Left cardiac atrium (tissue), 4 donors: ENCODE measurements at places on chromosomes 7 and 10.

- DNase-seq: no peak
Observed at GRCh38 chr7:95619921-95620320, 23.6 kb upstream of the PDK4 start.

DNA sequence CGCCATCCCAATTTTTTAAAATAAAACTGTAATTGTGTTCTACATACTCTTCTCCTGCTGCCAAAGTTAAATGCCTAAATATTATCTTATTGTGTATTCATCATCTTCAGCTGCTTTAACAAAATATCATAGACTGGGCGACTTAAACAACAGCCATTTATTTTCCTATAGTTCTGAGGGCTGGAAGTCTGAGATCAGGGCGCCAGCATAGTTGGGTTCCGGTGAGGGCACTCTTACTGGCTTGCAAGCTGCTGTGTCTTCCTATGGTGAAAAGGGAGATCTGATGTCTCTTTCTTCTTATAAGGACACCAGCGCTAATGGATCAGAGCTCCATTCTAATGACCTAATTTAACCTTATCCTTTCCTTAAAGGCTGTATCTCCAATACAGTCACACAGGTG is 30.4 kb downstream of the CSTF2T start:
- DNase-seq: no peak

DNA sequence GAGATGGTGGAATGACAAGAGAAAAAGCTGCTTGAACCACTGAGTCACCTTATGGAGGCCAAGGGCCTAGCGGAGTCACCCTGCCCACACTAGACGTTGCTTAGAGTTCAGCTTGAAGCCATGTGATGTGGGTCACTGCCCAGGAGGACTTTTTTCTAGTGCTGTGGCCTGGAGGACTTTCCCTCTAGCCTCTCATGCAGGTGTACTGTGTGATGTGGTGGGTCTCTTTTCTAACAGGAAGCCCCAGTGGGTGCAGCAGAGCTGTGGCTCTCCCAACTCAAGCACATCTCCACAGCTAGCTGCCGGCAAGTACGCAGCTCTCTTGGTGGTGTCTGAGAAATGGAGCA is 13.6 kb downstream of the POR start:
- no peak for DNase-seq

GRCh38 chr10:76333326-76333725 is 901.9 kb downstream of the LRMDA start:
- DNase-seq: no peak

DNA sequence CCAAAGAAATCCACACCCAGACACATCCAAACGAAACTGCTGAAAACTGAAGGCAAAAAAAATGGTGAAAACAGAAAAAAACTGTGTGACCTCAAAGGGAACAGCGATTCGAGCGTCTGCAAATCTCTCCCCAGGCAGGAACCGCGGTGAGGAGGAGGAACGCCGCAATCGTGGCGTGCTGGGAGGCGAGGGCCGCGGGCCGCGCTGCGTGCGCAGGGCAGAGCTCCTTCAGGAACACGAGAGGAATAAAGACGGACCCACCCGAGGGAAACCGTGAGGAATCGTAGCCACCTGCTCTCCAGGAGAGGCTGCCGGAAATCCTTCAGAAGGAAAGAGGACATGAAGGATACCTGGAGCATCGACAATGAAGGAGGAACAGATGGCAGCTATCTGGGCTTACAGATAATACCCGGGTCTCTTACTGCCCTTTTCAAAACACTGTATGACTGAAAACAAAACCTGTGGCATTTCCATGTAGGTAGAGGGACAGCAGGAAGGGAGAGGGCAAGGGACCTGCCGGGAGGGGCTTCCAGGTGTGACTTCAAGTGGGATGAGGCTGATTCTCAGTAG is 266.0 kb downstream of the MAD1L1 start:
- no peak for DNase-seq

DNA sequence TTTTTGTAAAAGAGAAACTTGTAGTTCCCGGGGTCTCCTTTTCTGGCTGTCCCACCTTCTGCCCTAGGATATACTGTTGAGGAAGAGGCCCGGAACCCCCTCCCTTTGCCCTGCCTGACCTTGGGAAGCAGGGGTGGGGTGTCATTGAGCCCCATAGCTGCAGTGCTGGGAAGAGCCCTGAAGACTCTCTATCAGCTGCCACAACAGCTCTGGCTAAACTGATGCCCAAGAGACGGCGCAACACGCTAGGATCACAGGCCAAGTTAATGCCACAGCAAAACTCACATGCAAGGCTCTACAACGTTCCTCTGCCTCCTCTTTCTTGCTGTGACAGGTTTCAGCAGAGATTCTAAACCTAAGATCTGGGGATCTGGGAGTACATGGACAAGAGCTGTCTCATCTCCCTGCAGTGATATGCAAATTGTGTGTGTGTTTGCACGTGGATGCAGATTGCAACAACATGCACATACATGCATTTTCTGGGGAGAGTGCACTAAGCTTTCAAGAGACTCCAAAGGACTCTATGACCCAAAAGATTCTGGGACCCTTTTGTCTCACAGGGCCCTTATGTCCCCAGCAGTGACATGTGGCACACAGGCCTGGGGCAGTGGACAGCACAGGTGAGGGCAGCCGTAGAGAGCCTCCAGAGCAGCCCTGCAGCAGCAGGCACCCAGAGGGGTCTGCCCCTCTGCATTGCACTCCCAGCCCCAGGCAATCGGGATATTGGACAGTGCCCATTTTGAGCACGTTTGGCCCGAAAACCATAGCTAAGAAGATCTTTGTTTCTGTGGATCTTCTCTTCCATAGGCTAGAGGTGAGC is 2.5 kb downstream of the RASSF4 start:
- no peak for DNase-seq

DNA sequence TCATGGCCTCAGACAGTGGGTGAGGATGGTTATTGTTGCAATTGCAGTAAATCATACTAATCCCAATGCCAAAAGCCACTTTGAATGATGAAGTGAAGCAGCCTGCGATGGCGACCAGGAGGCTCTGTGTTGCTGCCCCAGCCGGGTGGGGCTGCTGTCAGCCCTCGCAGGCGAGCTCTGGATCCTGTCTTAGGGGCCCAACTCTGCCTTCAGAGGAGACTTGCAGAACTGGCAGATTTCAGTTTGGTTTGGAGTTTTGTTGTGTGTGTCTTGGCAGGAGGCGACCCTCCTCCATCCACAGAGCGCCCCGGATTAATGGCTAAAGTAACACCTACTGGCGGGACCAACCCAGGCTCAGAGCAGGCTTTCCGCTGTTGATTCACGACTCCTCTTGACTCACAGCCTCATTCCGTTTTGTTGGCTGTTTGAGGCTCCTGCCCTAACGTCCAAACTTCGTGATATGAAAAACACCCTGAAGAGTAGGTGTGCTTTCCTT is 67.9 kb upstream of the BMPER start:
- DNase-seq: no peak

- no peak for DNase-seq
Observed at GRCh38 chr7:143269251-143269650, 6.0 kb downstream of the GSTK1 start.

DNA sequence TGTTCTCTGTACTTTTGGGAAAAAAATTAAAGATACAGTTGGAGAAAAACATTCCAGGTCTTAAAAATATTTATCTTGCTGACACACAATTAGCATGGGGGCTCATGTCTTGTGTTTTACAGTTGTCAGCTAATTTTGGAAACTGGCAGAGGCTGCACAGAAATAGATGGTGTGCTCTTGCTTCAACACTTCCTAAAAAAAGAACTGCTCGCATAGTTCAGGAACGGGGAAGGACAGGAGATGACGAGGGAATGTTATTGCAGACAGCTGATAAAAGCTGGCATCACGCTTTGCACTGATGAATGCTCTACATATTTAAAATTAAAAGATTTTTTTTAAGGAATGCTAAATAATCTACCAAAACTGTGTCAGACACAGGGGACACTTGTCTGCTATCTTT is 103.5 kb upstream of the CELF2 start:
- peak; percentile 25 for DNase-seq

DNA sequence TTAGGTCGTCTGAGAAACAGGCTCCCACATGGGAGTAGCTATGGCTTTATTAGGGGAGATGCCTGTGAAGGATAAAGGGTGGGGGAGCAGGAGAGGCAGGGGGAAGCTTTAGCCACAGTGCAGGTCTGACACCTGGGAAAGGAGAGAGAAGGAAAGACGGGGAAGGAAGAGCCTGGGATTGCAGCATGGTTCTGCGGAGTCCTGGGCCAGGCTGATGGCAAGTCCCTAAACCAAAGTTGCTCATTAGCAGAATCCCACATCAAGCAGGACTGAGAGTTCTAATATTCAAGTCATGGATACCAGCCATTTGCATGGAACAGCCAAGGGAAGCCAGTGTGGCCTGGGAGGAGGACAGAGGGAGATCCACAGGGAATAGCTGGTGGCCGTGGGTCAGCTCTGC is 414.8 kb downstream of the RPS24 start:
- no peak for DNase-seq

DNA sequence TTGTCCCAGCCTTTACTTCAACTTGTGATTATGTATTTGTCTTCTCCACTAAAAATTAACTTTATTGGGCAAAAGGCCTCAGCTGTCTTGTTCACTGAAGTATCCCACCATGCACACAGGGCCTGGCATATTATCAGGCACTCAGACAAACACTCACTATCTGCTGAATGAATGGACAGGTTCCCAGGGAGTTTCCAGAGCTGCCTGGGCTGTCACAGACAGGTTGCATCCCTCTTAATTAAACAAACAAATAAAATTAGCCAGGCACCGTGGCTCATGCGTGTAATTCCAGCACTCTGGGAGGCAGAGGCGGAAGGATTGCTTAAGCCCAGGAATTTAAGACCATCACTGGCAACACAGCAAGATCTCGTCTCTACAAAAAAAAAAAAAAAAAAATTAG is 1.5 kb upstream of the TSPAN14 start:
- no peak for DNase-seq

- no peak for DNase-seq
Observed at GRCh38 chr7:111872450-111873325, 310.4 kb upstream of the IMMP2L start.

DNA sequence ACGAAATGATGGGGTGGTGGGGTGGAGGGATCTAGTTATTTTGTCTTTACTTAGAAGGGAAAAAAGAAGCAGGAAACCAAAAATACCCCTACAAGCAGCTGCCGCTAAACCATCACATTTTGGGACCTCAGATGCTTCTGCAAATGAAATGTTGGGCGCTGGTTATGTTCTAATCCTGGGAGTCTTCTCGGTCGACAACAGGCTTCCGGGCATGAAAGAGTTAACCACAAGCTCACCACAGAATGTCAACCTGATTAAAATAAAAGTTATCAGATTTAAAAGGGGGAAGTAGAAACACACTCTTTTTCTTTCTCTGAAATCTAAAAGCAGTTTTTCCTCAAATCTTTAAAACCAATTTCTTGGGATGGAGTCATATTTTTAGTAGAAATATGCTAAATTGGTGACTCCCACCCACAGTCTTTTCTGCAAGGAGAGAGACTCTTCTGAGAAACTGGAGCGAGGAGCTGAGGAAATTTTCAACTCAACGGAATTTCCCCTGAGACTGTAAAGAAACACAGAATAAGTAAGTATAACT is 16.8 kb downstream of the IL2RA start:
- no peak for DNase-seq

DNA sequence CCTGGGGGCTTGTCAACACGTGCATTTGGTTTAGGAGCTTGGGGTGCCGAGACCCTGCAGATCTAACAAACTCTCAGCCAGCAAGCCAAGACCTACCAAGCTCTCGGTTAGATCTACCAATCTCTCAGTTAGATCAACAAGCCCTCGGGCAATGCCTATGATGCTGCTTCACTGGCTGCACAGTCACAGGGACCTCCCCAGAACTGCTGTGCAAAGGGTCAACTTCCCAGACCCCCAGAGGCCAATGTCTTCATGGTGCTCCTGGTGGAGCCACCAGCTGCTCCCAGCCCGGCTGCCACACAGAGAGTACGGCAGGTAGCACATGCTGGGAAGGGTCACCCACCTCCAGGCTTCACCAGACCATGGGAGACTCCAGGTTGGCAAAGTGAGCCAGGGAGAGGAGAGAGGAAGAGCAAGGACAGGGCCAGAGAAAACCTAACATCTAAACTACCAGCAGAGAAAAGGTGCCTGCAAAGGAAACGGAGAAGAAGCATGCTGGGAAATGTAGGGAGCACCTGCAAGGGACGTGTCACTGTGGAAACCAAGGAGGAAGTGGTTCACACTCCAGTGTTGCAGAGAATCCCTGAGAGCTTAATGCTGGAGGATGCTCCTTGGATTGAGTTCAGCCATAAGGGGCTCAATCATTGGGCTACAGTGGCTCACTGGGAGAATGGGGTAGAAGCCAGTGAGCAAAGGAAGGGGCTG is 51.5 kb upstream of the GDF10 start:
- no peak for DNase-seq

- no peak for DNase-seq
Observed at GRCh38 chr10:70773461-70773860, 11.7 kb downstream of the TBATA start.

DNA sequence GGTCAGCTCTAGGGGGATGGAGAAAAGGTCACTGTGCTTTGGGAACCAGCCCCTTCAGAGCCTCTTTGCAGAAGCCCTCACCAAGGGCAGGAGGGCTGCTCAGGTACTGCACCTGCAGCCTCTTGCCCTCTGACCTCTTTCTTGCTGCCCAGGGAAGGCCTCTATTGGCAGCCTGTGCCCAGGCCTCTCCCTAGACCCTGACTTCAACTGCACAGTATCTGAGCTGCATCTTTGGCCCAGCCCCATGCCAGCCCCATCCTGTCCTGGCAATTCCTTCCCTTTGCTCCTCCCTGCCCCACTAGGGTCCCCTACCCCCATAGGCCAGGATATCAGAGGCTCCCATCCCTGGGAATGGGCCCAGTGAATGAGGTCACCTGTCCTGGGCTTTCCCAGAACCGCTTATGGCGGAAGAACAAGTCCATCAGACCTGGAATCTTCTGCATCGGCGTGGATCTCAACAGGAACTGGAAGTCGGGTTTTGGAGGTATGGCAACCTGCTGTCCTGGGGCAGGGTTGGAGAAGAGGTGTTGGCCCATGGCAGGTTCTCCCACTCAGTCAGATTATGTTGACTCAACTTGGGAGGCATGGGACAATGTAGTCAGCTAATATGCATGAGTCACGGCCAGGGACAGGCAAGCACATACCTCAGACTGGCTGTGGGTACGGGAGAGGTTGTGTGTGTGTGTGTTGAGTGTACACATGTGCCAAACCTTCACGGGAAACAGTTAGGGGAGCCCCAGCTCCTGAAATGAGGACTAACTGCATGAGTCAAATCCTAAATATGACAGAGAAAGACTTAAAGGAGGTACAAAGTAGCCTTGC is 17.1 kb upstream of the CPA1 start:
- DNase-seq: no peak

DNA sequence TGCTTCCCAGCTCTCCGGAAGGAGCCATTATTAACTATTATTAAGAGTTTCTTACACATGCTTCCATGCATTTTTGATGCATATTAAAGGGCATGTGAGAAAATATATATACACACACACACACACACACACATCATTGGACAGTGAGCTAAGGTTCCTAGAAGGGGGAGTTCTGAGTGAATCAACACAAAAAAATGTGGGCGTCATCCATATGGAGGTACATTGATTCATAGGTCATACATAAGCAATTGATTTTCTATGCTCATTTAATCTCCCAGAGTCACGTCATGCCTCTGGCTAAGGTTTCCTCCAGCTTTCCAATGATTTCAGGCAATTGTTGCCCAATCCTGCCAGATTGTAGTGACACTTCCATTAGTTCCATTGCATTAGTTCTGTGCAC is 269.4 kb downstream of the DNAJB9 start:
- no peak for DNase-seq
